ENCODE measurements at places on chromosomes 6 and 20.

DNA sequence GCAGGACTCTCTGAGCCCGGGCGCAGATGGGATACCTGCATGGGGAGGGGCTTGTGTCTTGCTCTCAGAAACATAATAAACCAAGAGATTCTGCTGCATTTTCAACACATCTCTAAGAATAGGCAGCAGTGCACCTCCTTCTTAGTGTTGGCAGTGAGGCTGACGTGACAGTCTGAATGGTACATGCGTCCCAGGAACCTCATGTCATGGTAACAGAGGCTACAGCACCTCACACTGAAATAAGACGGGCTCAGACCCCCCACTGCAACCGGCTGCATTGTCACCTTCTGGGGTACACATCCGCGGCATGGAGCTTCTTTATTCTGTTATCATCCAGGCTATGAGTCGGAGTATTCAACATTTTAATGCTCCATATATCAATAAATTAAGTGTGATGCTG, 397.3 kb upstream of the AGPAT4 start:
- no peak for DNase-seq

DNA sequence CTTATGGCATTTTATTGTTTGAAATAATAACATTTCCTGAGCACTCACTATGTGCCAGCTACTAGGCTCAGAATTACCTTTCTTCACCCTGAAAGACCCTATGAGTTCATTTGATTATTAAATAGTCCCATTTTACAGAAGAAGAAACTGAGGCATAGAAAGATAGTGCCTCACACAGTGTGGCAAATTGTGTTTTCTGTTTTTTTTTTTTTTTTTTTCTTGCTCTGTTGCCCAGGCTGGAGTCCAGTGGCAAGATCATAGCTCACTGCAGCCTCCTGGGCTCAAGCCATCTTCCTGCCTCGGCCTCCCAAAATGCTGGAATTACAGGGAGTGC, 59.7 kb upstream of the PTPN1 start:
- no peak for DNase-seq

- no peak for DNase-seq
Observed at GRCh38 chr6:32096394-32097258, 12.5 kb downstream of the TNXB start.

GRCh38 chr20:63495167-63495720, 3.6 kb downstream of the EEF1A2 start:
- DNase-seq, result no peak

DNA sequence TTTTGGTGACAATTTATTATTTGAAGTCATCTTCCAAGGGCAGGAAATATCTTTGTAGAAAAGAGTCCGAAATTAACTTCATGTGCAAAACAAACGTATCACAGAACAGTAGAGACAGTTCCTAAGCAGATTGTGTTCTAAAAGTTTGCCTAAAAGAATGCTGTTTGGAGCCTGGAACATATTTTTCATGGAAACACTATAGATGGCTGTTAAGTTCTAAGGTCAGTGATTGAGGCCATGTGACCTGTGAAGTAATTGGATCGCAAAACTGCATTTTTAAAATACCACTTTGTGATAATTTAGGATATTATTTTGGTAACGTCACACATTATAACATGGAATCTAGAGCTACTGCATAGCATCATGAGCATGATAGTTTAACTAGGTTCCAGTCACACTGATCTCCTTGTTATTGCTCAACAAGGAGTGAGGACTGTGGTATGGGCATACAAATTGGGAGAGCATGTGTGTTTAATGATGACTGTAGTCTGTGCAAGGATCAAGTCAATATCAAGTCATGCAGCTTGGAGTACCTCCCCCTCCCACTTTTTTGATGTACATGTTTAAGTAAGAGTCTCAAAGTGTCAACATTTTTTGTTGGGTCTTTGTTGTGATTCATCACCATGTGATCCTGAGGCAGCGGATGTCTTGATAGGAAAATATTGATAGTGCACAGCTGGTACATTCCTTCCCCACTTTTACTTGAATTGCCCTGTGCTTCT, 609.3 kb upstream of the CITED2 start:
- DNase-seq, result no peak

DNA sequence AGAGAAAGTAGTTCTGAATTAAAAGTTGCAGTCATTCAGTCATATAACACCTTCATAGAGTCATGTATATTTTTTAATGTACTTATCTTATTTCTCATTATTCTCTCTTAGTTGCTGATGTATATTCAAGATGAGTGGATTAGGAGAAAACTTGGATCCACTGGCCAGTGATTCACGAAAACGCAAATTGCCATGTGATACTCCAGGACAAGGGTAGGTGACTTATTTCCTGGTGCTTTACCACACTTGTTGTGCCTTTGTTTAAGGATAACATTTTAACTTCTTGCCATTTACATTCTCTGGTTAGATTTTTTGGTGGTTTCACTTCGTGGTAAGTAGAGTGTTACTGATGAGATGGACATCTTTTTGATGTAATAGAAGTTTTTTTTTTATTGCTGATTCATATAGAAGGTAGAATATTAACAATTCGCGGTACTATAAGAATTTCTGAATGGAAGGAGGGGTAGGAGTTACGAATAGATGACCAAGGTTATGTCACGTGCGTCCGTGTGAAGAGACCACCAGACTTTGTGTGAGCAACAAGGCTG, 120.5 kb downstream of the NCOA3 start:
- DNase-seq, result no peak

- DNase-seq, result no peak
Observed at GRCh38 chr6:38353310-38354036, 286.3 kb downstream of the BTBD9 start.

- DNase-seq, result no peak
Observed at GRCh38 chr6:6750594-6751265, 162.2 kb downstream of the LY86 start.

DNA sequence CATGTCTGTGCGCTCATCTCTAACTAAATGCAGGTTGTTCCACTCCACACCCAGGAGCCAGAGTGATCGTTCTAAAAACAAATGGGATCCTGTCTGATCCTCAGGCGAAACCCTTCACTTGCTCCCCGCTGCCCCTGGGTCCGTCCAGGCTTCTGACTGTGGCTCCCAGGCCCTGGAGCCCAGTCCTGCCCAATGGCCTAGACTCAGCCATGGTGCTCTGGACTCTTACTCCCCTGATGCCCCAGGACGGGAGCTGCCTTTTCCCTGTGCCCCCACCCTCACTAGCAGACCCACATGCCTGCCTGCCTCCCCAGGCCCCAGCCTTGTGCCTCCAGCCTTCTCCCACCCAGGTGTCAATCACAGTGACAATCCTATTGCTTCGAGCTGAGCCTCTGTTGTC, 256.7 kb downstream of the BMP7 start:
- DNase-seq, result no peak

DNA sequence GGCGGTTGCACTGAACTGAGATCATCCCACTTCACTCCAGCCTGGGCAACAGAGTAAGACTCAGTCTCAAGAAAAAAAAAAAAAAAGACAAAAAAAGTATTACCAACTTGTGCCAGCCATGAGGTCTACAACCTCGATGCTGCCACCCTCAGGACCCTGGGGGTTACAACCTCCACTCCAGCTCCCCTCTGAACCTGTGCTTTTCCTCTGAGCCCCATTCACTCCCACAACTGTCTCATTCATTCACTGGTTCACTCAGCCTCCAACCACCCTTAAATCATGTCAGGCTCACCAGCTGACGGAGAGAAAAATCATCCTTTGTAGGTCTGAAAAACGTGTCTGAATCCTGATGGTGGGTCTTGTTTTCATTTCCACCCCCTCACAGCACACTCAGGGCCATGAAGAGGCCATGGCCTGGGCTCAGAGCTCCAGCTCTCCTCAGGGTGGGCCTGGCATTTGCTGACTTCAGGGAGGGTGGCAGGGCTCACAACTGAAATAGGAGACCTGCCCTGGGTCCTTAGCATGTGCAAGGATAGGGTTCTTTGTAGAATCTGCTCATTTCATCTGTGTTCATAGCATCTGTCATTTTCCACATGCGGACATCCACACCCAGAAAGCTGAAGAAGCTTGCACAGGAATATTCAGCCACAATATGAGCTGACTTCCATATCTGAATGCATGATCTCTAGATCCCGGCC, 1.9 kb upstream of the ULBP1 start:
- DNase-seq, result peak; percentile 17

DNA sequence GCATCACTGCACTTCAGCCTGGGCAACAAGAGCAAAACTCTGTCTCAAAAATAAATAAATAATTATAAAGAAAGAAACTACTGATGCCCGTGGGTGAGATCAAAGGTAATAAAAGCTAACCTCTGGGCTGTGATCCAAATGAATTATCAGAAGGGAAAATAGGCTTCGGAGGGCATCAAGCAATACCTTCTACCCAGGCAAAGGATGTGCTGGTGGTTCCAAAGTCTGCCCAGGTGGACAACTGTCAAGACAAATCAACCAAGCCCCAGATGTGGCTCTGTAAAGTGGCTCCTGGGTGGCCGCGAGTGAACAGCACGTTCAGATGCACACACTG, 95.6 kb downstream of the SCML4 start:
- DNase-seq, result no peak

- DNase-seq, result no peak
Observed at GRCh38 chr20:63363981-63364561, 2.9 kb upstream of the CHRNA4 start.

GRCh38 chr6:15285682-15286294, 39.9 kb downstream of the JARID2 start:
- DNase-seq, result no peak

DNA sequence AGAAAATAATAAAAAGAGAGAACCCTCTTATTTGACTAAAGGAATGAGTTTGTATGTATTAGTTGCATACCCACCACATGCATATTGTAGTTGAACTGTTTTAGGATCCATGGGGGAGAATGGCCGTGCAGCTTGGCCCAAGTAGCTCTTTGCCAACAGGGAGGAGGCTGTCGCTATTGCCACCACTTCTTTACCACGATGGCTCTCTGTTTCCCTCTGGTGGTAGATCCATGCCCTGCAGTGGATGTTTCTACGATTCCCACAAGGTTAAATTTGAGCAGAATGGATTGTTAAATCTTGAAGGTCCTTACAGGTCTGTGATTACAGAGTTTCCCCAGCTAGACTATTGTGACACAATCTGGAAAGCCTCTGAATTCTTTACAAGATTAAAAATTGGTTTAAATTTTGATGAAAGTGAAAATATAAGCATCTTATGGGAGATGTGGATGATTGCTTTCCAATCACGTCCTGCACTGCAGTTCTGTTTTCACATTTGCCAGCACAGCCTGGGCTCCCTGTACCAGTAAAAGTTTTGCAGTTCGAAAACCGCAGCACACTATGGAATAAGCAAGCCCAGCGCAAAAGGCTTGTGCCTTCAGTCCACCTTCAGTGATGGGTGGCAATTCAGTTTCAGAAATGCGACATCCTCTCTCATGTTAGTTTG, 34.4 kb upstream of the FNDC1 start:
- peak; percentile 36 for DNase-seq

GRCh38 chr6:27312950-27313271, 838 bp upstream of the POM121L2 start:
- no peak for DNase-seq

- DNase-seq, result peak; percentile 86
Observed at GRCh38 chr6:28643017-28643740, 117.5 kb downstream of the GPX5 start.

GRCh38 chr6:165660857-165661663, 2.0 kb downstream of the PDE10A start:
- no peak for DNase-seq

- no peak for DNase-seq
Observed at GRCh38 chr20:48971956-48972355, 50.4 kb downstream of the ARFGEF2 start.

GRCh38 chr6:66735106-66735890, 1028.3 kb upstream of the EYS start:
- no peak for DNase-seq

DNA sequence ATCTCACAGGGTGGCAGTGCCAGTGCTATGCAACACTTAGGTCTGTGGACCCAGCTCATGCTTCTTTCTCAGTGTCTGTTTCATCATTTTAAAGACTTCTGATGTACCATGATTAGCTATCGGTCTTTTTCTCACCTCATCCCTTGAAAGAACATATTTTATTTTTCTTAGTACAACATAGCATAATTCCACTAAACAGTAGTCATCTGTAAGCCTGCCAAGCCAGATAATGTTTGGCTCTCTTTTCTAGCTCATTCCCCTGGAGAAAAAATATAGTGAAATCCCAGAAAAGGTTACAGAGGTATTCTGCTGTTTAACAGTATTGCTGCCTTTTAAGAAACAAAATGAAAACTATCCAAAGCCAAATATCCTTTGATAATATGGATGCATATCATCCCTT, 177.0 kb upstream of the MMS22L start:
- DNase-seq, result no peak

DNA sequence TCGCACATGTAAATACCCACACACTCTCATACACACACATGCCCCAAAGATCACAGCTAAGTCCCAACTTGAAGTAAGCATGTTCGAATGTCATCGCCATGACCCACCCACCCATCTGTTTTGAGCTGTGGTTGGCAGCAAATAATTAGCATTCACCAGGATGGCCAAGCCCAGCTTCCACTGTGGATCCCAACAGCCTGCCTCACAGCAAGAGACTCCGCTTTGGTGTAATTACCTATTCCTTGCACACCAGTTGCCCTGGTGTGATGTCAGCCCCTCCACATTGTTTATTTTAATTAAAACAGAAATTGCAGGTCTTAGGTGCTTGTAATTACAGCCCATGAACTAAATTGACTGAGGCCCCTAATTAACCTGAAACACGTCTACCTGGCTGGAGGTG, 81.1 kb downstream of the MAFB start:
- DNase-seq, result no peak

DNA sequence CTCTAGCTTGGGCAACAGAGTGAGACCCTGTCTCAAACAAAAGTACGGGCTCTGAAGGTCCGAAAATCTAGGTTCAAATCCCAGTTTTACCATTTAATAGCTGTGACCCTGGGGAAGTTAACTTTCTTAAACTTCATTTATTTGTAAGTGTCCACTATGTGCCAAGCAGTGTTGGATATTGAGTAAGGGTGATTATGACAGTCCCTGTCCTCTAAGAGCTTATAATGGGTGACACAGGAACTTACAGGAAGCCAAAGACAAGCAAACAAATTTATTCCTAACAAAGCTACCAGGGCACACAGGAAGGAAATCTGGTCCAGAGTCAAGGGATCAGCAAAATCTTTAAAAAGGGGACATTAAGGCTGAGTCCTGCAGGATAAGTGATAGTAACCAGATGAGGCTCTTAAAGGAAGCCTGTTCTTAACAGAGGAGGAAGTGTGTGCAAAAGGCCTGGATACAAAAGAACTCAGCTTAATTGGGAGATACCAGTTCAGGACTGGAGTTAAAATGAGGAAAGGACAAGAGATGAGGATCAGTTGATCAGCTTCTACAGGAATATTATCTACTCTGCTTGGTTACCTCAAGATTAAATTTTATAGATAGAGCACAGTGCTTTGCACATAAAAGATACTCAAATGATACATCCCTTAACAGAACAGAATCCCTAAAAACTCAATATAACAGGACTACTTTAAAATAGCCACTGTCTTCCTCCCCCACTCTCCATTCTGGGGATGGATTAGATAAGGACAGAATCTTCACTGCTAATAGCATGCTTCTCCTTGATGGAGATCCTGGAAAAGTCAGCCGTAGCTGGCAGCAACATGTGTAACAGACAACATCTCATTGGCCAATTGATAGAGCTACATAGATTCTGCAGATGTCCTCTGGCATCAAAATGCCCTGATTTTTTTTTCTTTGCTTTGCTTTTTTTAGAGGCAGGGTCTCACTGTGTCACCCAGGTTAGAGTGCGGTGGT, 6.1 kb downstream of the SNX3 start:
- DNase-seq, result no peak
